ENCODE measurements at places on chromosomes 3 and 15.
A peak's percentile ranks its signal among the peaks of the same experiment; 100 is the strongest.

- peak; percentile 11 for DNase-seq
Observed at GRCh38 chr3:112405845-112406244, 72.9 kb downstream of the CD200 start.

- no peak for DNase-seq
Observed at GRCh38 chr3:129058441-129059200, 2.0 kb upstream of the GP9 start.

DNA sequence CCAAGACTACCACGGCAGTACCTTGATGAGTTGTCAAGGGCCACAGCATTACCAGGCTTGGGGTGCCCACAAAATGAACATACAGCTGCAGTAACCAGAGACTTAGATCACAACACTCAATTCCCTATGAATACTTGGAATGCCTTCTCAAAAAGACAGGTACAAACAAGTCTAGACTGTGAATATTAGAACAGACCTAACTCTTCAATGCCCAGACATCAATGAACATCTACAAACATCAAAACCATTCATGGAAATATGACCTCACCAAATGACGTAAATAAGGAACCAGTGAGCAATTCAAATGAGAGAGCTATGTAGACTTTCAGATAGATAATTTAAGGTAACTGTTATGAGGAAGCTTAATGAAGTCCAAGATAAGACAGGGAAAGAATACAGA is 185.1 kb upstream of the POU1F1 start:
- DNase-seq, result no peak

DNA sequence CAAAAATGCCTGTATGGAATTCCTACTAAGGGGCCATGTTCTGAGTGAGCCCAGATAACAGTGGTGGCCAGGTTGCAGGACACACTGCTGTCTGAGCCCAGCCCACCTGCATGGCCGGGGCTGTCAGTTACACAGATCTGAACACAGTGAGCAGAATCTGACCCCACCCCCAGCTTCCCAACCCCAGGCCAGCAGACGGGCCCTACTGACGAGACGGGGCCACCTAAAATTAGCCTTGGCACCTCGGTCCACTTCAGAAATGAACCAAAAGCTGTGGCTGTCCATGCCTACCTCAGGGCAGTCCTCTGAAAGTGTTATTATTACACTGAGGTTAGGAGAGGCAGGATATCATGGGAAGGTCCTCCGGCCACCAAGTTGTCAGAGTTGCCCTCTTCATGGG is 51.8 kb downstream of the LMCD1 start:
- DNase-seq, result no peak

DNA sequence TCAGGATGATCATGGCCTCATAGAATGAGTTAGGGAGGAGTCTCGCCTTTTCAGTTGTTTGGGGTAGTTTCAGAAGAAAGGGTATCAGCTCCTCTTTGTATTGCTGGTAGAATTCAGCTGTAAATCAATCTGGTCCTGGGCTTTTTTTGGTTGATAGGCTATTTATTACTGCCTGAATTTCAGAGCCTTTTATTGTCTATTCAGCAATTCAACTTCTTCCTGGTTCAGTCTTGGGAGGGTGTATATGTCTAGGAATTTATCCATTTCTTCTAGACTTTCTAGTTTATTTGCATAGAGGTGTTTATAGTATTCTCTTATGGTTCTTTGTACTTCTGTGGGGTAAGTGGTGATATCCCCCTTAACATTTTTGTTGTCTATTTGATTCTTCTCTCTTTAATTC is 1024.2 kb downstream of the DIPK2A start:
- no peak for DNase-seq

DNA sequence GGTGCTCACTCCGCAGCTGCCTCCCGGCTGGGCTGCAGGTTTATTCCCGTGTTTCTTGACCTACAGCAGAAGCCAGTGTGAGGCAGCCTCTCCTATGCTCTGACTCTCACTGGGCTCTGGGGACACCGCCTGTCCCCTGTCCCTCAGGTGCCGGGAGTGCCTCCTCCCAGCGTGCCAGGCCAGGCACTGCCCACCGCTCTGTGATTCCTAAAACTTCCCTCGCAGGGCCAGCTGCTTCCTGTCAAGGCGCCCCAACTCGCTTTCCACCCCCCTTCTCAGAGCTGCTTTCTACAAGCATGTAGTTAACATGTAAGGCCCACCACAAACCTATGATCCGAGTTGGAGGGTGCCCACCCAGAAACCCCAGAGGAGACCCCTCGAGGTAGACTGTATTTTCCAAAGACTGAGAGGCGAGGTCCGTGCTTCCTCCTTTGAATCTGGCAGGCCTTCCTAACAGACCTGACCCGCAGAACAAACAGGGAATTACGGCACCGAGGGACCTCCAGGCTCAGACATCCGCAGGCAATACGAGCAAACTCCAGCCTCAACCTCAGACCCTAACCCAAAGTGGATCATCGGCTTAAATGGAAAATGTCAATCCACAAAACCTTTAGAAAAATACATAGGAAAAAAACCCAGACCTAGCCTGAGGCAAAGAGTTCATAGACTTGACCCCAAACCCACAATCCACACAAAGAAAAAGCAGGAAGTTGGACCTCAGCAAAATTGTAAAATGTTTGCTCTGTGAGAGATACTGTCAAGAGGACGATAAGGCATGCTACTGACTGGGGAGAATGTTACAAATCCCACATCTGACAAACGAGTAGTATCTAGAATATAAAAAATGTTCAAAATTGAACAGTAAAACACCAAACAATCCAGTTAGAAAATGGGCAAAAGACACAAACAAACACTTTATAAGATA is 121.3 kb upstream of the IQSEC1 start:
- DNase-seq, result no peak

- DNase-seq, result peak; percentile 97
Observed at GRCh38 chr15:82122746-82123400, 77.1 kb upstream of the MEX3B start.

DNA sequence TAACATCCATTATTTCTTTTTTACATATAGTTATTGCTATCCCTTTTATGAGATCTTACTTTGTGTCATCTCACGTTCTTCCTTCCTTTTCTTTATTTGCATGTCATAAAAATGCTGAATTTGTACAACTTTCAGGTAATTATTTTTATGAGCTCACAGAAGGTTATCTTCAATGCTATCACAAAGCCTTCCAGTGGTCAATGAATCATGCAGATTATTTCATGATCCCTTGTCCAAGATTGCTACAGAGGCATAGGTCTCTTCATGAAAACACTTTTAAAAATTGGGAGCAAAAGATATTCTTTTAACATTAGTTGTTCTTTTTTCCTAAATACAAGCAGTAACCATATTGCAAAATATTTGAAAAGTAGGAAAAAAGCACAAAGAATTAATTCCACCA is 880.1 kb upstream of the NR2F2 start:
- no peak for DNase-seq

DNA sequence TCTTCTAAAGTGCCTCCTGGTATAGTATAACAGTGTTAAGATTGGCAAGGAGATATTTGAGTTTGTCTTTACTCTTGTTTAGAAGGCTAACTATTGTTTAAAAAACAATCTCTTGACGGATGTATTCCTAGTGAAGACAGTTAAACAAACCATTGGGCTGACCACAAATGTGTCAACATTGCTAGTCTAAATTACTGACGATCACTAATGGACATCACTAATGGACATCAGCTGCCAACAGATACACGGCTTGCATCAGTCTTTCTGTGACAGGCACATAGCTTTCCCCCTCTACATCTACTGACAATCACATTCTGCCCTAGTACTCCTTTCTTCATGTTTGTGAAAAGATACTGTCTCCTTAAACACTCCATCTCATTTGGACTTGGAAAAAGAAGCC is 57.1 kb upstream of the ETV5 start:
- DNase-seq, result no peak

- no peak for DNase-seq
Observed at GRCh38 chr3:196736670-196737374, 2.8 kb upstream of the PAK2 start.

DNA sequence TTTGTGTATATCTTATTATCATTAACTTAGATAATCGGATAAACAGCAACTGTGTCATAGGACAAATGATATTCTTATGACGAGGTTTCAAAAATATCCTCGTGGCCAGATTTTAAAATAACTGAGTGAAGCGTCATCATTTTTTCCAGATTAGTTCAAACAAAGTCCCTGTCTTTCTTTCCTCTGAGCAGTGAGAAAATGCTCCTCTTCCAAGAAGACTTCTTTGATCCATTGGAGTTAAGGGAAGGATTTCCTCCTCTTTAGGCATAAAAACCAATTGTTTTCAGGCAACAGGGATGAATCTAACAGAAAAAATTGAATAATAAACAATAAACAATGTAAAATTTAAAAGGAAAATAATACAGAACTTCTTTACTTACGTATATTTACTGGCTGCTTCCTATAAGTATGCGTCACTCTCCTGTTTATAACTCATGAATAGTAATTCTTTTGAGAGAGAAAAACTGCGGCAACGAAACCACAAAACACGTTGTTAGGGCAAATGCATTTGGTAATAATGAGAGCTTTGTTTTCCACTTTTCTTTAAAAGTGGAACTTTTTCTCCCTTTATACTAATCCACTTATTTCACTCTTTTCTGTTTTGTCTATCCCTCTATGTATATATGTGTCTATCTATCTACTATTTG is 419.4 kb upstream of the ONECUT1 start:
- no peak for DNase-seq

- DNase-seq, result no peak
Observed at GRCh38 chr15:89368566-89369223, 34.1 kb upstream of the POLG start.

- peak; percentile 8 for DNase-seq
Observed at GRCh38 chr3:149145974-149146373, 16.5 kb downstream of the HPS3 start.

DNA sequence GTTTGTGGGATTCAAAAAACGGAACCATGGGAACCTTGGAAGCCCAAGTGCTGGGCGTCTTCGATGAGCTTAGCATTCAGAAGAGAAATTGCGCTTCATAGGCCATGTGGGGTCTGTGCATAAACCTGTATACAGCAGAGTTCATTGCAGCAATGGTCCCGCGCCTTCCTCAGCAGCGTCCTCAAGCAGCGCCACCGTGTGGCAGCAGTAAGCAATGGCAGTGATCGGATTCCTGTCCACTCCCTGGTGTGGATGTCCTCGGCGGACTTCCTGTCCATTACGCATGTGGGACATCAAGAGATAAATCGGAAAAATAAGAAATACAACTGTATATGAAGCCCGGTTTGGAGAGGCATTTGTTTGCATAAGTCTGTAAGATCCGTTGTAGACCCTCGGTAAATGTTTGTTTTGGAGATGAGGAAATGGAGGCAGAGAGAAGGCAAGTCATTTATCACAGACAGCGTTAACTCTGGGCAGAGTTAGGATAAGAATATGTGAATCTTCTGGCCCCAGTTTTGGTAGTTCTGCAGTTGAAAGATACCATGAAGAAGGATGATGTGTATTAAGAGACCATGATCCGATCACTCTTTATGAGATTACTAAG is 57.7 kb downstream of the CNTN4 start:
- DNase-seq, result no peak

- DNase-seq, result peak; percentile 33
Observed at GRCh38 chr15:76206325-76206976, 104.8 kb downstream of the ETFA start.

GRCh38 chr3:103585809-103586208 is 1151.0 kb downstream of the ZPLD1 start:
- DNase-seq, result no peak

GRCh38 chr3:113179235-113179824 is 32.0 kb upstream of the BOC start:
- DNase-seq, result peak; percentile 64

GRCh38 chr3:197430934-197431333 is 124.8 kb downstream of the BDH1 start:
- peak; percentile 73 for DNase-seq

DNA sequence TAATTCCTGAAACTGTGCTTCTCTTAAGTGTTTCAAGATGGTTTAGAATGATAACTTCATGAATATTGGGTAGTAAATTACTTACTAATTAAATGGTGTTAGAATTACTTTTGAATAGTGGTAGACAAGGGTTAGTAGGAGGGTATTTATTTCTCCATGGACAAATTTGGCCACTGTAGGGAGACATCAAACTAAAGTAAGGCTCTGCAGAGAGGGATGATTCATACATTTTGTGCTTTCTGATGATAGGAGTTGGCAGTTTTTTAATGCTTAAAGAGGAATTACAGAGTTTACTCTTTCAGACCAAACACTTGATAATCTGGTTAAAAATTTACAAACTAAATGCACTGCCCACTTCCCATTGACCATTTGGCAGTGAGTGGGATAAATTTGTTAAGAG is 127.6 kb downstream of the NAALADL2 start:
- DNase-seq, result peak; percentile 33

GRCh38 chr15:31499953-31500765 is 173.5 kb downstream of the KLF13 start:
- no peak for DNase-seq

DNA sequence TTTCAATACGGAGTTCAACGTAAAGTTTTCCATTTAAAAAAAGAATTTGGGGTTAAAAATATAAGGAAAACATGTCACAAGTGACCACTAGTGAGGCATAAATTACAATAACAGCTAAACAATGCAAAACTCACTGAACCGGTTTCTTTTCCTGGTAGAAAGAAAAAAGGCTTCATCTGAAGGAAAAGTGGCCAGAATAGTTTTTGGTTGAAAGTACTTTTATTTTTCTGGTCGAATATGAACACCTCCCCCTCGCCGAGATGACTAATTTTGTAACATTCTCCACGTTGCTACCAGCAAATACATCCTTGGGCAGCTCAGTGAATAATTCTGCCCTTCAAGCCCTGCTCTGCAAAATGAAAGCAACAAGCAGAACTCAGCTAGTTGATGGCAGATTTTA is 3.9 kb upstream of the SRGAP3 start:
- DNase-seq, result no peak

GRCh38 chr15:45132844-45133560 is 3.2 kb downstream of the DUOX1 start:
- no peak for DNase-seq

DNA sequence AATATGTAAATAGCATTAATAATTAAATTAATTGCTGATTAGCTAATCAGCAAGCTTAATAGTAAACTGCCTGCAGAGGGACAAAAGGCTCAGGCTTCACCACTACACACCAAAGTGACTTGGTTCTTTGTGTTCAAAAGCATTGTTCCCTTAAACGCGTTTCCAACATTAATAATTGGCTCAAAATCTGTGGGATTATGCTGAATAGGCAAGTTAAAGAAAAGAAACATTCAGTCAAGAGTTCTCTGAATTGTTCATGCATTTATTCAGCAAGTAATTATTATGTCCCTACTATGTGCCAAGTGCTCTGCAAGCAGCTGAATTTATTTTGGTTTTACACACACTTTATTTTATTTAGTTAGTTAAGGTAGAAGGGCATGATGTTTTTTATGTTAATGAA is 558.5 kb upstream of the ARRDC4 start:
- DNase-seq, result no peak

GRCh38 chr15:64895285-64896065 is 16.2 kb upstream of the ANKDD1A start:
- peak; percentile 51 for DNase-seq

GRCh38 chr3:22542311-22542710 is 660.8 kb upstream of the UBE2E2 start:
- DNase-seq, result no peak

- peak; percentile 4 for DNase-seq
Observed at GRCh38 chr3:183539811-183540210, 15.7 kb downstream of the KLHL6 start.

GRCh38 chr3:186932281-186933181 is 2.2 kb downstream of the ST6GAL1 start:
- DNase-seq, result no peak

GRCh38 chr15:63809452-63809851 is 24.3 kb downstream of the HERC1 start:
- no peak for DNase-seq

- DNase-seq, result peak; percentile 10
Observed at GRCh38 chr3:114861666-114862065, 285.4 kb downstream of the ZBTB20 start.
